Activated CD8-positive, alpha-beta memory T cell treated with anti-CD3 and anti-CD28 coated beads, Interleukin-2, amount 50 U/mL, for 48 hours (primary cell): ENCODE measurements at places on chromosomes 12 and 14.

GRCh38 chr14:30375296-30375892 lies 183.6 kb upstream of the G2E3 start:
- peak; percentile 75 for DNase-seq

DNA sequence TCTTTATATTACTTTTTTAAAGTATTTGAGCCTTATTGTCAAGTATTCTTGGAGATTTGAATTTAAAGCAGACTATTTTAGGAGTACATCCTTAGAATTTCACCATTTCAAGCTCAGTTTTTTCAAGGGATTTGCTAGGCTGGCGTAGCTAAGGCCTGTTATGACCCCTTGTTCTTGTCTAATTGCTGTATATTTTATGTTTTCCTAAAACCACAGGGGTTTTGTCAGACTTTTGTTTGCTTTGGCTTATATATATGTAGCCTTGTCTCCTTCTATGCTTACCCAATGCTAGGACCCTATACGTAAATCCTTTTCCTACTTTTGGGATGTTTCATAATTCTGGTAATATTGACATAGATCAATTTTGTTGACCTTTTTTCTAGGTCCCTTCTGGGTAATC lies 147.0 kb upstream of the SYT10 start:
- DNase-seq, result no peak

GRCh38 chr14:59359431-59360124 lies 105.6 kb downstream of the GPR135 start:
- no peak for DNase-seq

DNA sequence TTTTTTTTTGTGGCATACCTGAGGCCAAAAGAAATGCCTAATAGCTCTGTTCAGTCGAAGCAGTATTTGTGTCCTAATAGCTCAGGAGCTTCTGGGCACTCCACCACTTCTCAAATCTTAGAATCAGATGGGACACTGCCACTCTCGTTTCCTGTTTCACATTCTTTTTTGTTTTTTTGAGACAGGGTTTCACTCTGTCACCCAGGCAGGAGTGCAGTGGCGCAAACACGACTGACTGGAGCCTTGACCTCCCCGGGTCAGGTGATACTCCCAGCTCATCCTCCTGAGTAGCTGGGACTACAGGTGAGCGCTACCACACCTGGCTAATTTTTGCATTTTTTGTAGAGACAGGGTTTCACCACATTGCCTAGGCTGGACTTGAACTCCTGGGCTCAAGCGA lies 52.7 kb downstream of the SPPL3 start:
- no peak for DNase-seq

DNA sequence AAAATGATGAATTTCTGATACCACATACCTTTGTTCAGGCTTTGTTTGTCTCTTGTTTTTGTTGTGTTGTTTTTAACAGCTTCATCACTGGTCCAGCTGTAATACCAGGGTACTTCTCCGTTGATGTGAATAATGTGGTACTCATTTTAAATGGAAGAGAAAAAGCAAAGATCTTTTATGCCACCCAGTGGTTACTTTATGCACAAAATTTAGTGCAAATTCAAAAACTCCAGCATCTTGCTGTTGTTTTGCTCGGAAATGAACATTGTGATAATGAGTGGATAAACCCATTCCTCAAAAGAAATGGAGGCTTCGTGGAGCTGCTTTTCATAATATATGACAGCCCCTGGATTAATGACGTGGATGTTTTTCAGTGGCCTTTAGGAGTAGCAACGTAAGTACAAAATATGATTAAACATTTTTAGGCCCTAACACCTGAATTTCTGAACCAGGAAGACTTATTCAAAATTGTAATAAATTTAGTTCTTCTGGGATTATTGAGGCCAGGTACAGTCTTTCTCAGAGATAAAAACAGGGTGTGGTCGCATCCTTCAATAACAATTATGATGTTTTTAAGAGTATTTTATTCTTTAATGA lies 22.4 kb downstream of the RXYLT1 start:
- DNase-seq, result no peak

DNA sequence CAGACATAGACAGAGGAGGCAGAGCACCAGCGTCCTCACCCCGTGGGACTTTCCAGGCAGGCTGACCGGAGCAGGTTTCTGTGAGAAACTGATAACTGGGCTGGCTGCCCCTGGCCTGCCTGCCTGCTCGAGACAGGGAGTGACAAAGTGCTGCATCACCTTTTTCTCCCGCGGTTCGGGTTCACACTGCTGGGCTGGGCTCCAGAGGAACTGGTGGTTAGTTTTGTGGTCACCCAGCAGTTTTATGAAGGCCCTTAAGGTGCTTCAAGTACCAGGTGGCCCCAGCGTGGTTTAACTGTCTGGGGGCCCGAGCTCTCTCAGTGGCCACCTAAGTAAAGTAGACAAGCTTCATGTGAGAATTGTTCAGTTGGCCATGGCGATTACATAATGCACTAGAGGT lies 1073.6 kb downstream of the BCL11B start:
- DNase-seq, result no peak

- no peak for DNase-seq
Observed at GRCh38 chr14:53888535-53889386, 67.9 kb downstream of the BMP4 start.

- DNase-seq, result no peak
Observed at GRCh38 chr14:100364403-100364802, 41.3 kb downstream of the SLC25A47 start.

DNA sequence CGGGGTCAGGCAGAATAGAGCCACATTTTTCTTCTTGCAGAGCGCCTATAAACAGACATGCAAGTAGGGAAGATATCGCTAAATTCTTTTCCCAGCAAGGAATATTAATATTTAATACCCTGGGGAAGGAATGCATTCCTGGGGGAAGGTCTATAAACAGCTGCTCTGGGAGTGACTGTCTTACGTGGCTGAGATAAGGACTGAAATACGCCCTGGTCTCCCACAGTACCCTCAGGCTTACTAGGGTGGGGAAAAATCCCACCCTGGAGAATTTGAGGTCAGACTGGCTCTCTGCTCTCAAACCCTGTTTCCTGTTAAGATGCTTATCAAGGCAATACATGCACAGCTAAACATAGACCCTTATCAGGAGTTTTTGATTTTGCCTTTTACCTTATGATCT lies 262.3 kb downstream of the CEP128 start:
- no peak for DNase-seq

- no peak for DNase-seq
Observed at GRCh38 chr14:64987438-64987767, 708 bp downstream of the FNTB start.

GRCh38 chr14:27427796-27428195 lies 830.0 kb upstream of the NOVA1 start:
- no peak for DNase-seq

GRCh38 chr14:37988472-37988871 lies 219.2 kb upstream of the SSTR1 start:
- DNase-seq, result no peak

DNA sequence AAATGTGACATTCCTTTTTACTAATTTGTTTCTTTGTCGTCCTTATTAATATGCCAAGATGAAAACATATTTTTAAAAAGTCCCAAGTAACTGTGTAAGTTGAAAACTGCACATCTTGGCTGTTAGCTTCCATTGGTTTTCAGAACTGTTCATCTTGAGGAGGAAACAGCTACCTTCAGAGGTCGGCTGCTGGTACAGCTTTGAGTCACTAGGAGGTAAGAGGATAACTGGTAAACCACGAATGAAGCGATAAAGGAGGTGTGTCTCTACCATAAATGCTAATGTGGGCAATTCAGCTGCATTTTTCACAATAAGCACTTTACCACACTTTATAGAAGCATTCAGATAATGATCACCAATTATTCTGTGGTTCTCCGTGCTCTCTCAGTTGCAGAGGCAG lies 137.5 kb upstream of the KRAS start:
- DNase-seq, result no peak

- no peak for DNase-seq
Observed at GRCh38 chr12:26928661-26929060, 9.1 kb downstream of the INTS13 start.

DNA sequence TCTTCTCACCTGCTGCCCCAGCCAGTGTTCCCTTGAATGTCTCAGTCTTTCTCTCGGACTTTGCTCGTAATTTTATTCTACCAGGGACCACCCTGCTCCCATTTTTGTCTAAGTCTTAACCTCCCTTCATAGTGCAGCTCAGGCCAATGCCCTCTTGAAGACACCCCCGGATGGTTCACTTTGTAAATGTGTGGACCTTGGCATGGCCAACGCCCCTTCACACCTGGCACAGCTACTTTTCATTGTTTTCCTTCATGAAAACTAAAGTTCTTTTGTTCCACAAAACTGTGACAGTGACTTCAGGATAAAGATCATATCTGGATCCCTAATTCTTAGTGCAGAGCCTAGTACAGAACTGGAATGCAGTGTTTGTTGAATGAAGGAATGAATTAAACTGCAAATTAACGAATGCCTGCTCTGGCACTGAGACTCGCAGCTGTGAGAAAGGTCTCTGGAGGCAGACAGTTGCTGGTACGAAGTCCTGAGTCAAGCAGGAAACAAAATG lies 3.5 kb upstream of the RNASE4 start:
- DNase-seq, result no peak

GRCh38 chr12:101969-102878 lies 35.7 kb downstream of the IQSEC3 start:
- peak; percentile 61 for DNase-seq

DNA sequence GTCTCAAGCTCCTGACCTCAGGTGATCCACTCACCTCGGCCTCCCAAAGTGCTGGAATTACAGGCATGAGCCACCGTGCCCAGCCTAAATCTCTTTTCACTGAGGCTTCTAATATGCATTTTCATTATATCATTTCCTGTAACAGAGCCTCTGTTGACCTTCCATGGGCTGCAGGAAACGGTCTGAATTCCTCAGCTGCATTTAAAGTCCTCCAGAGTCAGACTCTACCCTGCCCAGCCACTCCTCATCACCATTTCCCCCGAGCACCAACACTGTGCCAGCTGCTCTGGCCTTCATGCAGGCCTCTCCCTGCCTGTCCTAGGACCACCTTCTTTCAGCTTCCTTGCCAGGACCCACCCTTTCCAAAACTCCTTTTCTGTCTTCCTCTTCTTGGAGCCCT lies 9.8 kb upstream of the NFKBIA start:
- no peak for DNase-seq

DNA sequence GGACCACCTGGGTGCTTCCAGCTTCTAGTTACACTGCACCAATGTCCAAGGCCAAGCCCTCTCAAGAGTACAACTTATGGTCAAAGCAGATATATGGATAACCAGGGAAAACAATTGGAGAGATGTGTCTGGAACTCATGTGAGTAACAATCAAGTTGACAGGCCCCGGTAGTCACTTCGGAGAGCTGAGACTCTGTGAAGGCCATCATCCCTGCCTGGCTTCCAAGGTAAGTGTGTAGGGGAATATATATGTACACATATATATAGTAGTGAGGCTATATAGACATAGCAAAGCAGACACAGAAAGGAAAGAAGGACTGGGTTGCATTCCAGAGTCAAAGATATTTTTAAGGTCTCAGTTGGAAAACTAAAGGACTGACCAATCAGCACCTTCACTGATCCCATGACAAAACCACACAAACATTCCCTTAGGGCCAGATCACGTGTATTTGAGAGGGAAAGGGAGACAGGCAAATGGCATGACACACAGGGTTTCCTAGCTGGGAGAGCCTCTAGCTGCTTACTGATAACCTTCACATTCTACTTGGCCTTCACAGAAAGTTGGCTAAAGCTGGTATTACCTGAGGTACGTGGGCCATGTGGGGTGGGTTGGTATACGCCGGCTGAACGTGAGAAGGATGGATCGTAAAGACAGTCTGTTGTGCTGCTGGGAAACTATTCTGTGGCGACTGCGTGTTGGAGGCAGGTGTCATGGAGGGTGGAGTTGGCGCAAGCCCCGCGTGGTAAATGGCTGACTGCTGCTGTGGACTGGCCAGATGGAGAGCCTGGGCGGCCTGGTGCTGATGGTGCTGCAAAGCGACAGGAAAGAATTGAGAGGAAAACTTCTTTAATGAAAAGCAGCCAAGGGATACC lies 50.0 kb downstream of the SH2B3 start:
- no peak for DNase-seq

DNA sequence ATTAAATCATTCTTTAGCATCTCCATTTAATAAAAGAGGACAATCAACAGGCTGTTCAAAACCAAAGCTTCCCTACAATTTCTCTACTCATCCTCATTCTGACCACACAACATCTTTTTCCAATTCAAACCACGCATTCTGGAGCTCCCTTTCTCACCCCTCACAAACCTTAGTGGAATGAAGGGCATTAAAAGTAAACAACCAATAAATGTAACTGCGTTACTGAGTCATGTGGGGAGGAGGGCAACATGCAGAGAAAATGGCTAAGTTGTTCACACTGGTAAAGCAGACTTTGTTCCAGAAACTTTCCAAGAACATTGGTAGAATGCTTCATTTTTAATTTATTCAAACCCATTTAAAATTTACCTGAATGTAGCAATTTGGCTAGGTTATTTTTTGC lies 19.6 kb downstream of the SOX5 start:
- no peak for DNase-seq

- no peak for DNase-seq
Observed at GRCh38 chr12:78566456-78566855, 298.1 kb upstream of the SYT1 start.

- no peak for DNase-seq
Observed at GRCh38 chr12:62522984-62523383, 56.4 kb downstream of the MON2 start.
